ENCODE measurements at places on chromosomes 3 and 15.

DNA sequence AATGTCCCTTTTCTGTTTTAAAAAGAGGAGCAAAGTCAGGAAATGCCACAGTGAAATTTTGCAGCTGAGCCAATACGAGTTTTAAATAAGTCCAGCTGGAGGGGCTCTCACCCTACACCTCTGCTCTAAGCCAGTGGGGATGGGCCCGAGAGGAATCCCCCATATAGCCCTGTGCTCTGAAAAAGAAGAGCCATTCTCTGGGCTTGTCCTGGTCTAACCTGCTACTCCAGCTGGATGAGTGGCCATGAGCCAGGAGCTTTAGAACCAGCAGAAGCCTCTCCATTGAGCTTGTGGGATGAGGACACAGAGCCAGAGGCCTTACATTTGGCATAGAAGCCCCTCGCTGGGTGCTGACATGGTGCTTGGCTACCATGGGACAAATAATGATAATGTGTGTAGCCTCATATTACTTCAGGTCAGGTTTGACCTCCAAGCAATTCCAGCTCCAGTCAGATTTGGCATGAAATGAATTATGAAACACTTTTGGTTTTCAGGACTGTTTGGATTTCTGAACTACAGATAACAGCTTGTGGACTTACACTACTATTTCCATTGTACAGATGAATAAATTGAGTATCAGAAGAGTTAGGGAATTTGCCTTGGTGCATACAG, 172.4 kb downstream of the CHST2 start:
- DNase-seq = no peak

DNA sequence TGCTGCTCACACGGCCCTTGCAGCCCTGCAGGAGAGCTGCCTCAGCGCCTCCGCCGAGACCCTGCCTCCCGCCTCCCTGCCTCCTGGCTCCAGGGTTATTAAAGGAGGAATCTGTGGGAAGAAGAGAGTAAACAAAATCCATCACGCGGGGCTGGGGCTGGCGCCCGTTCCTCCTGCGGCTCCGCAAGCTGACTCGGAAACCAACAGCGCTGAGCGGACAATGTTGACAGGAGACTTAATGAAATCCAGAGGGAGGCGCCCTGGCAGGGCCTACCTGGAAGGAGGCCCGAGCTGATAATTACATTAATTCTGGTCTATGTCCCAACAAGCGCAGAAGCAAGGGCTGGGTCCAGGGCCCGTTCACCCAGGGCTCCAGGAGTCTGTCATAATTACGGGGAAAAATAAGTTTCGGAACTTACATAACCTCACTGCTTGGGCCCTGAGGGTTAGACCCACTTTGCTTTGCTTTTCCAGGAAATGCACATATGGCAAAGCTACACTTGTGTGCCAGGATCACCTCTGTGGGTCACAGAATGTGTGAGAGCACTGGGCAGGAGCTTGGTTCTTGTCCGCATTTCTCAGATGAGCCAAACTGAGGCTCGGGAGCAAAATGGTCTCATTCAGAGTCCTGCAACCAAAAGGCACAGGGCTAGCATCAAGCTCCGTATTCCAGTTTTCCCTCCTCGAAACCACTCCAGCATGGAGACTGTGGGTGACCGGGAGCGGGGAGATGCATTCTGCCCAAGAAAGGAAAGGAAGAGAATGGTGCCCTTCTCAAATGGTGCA, 43.8 kb upstream of the SLC6A6 start:
- no peak for DNase-seq

DNA sequence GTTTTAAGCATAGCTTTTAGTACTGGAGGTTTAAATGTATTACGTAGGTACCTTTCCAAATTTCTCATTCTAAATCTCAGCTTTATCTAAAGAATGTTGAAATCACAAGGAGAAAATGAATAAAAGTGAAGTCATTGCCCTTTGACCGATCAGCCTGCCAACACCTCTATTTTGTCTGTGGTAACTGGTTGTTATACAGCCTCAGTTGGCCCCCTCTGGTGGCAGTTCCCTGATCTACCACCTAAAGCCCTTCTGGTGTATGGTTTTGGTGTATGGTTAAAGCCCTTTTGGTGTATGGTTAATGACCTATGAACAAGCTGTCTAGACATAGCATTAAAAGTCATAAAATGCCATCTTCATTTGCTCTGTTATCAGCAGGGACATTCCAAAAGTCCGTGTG, 378.2 kb upstream of the AZI2 start:
- DNase-seq = no peak

- DNase-seq = no peak
These were observed 164.7 kb upstream of the UBE2E2 start for GRCh38 chr3:23038471-23038870.

- no peak for DNase-seq
These were observed 238.8 kb downstream of the GAP43 start for GRCh38 chr3:115862099-115862498.

- no peak for DNase-seq
These were observed 481.8 kb upstream of the KCNMB2 start for GRCh38 chr3:178054471-178054870.

GRCh38 chr3:43372809-43373559, 86.6 kb downstream of the SNRK start:
- no peak for DNase-seq
